ENCODE measurements at places on chromosomes 7 and 10.

DNA sequence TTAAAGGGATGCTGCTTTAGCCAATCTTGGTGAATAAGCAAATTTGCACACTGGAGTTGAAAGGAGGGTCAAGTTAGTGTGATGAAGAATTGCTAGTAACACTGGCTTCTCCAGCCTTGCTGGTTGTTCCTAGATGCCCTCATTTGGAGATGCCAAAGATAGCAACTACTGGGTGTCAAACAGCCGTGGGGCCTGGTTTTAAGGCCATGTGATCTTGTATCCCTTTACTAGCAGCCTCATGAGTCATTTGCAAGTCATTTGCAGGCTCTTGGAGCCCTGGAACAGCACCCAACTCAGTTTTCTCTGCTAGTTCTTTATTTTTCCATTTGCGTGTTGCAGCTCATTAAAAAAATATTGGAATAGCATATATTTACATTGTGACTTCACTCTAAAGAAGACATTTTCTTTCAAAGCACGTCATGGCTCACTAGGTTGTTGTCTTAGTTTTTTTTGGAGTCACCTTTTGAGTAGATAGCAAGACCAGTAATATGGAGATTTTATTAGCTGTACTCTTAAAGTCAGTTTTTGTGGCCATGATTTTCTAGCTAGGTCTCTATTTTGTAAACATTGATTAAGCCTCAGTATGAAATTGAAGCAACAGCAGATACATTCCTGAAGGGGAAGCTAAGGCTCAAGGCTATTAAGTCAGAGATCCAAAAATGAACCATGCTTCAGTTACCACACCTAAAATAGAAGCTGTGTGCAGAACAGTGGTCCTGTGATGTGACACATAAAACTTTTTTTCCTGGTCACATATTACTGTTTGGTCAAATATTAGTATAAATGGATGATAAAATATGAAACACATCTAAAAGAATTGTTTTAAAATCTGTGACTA lies 1.3 kb downstream of the LSMEM1 start:
- no peak for DNase-seq

- DNase-seq: no peak
Measured at GRCh38 chr10:117720931-117721835, 178.6 kb downstream of the EMX2 start.

- DNase-seq: no peak
Measured at GRCh38 chr10:75726522-75727483, 295.4 kb downstream of the LRMDA start.

- no peak for DNase-seq
Measured at GRCh38 chr10:73999703-74000102, 1.8 kb downstream of the VCL start.

GRCh38 chr7:36138209-36138608 lies 14.8 kb upstream of the EEPD1 start:
- DNase-seq: no peak

GRCh38 chr7:84629640-84630318 lies 435.2 kb upstream of the SEMA3A start:
- DNase-seq: no peak

- DNase-seq: no peak
Measured at GRCh38 chr7:69269806-69270205, 328.5 kb upstream of the AUTS2 start.

DNA sequence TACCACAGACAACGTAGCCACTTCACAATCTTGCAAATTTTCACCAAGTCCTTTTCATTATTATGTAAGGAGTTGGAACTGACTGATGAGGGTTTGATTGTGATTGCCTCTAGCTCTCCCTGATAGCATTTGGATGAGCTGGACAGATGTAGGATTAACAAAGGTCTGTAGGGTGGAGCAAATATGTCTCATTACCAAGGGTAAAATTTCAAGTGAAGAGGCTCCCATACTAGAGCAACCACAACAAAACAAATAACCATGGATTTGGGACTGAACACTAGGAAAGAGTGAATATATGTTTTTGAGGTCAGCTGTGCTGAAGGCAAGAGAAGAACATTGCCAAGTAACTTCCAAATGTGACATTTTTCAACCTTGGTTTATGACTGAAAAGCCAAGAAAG lies 281.7 kb downstream of the NEBL start:
- no peak for DNase-seq

DNA sequence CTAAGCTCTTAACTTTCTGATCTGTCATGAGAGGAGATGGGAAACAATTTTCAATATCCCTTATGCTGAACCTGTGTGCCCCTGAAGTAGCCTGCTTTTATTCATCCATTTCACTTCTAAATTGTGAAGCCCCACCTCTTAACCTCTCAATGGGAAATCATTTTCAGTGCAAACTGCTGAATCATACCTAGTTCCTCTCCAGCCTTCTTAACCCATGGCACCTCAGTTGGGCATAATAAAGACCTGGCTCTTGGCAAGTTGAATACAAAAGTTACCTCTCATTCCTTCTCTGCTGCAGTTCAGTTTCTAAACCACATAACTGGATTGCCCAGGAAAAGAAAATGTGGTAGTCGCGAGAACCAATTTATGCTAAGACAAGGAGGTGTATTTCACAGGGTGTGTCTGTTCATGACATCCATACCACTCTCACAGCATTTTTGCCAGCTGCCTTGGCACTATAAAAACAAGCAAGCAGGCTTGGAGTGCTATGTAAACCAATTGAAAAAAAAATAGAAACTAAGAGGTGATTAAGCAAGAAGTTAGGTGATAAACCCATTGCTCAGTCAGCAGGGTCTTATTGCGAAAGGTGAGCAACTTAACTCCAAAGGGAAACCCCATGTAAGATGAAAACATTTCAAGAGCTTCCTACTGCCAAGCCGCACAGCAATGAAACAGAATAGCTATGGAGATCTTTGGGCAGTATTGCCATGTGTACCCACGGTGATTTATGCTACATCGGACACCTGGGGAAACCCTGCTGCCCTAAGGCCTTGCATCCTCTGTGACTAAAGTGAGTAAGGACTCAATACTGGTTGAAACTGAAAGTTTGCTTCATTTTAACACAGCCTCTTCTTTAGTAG lies 57.0 kb upstream of the DKK1 start:
- no peak for DNase-seq

GRCh38 chr7:130276796-130277762 lies 10.4 kb downstream of the CPA2 start:
- no peak for DNase-seq

- DNase-seq: no peak
Measured at GRCh38 chr7:131081308-131081707, 246.4 kb upstream of the MKLN1 start.

- DNase-seq: no peak
Measured at GRCh38 chr7:127527561-127527960, 57.8 kb downstream of the GCC1 start.

- no peak for DNase-seq
Measured at GRCh38 chr10:1923586-1923985, 186.3 kb upstream of the ADARB2 start.

GRCh38 chr10:124229989-124230634 lies 136.7 kb upstream of the CHST15 start:
- no peak for DNase-seq

DNA sequence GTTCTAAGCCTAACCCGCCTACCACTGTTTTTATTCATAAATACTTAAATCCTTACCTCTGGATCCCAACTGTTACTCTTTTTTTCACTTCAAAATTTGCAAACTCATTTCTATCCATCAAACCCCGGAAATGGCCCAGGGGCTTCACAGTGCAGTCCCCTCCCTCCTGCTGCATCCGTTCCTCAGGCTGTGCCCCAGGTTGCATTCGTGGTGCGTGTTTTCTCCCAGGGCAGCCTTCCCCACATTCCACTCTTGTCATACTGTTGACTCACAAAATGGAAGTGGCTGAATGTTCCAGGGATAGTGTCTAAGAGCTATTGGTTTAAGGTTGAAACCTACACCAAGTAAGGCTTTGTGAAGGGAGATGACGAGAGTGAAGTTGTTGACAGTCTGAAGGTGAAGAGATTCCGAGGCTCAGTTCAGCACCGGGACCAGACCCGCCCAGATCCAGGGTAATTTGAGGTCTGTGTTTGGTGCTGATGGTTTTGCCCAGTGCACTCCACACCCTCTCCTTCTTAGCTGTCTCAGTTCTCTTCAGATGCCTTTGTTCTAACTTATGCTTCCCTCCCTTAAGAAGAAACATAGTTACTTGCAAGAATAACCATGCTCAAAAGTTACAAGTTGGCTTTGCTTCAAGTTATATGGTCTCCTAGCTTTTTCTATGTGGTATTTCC lies 7.7 kb downstream of the INSIG1 start:
- no peak for DNase-seq

DNA sequence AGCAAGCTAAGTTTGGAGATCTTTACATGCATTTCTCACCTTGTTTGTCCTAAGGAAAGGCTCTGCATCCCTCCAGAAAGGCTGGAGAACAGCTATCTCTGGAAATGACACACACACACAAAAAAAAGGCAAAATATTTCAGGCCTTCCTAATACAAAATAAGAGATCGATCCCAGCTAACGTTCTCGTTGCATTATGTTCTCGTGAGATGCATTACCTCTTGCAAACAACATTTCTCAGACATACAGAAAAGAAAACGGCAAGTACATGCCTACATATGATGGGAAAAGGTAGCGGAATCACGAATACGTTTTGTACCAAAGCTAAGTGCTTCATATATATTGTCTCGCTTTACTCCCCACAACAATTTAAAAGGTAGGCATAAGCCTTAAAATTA lies 488 bp downstream of the MTERF1 start:
- no peak for DNase-seq

DNA sequence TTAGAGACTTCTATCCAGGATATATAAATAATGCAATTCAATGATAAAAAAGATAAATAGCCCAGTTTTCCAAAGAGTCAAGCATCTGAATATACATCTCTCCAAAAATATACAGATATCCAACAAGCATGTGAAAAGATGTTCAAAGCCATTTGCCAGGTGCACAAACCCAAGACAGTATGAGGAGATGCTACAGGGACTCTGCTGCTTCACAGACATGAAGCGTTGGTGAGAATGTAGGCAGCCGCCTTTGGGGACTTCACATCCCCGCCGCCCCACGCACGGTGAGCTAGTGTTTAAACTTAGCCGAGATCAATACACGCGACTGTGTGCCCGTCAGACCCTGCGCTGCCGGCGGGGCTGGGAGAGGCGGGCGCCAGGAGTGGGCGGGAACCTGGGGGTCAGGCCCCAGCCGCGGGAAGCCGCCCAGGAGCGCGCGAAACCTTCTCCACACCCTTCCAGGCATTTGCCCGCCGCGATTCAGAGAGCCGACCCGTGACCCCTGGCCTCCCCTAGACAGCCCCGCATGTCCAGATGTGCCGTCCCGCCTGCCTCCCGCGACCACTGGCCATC lies 927 bp upstream of the ALOX5 start:
- DNase-seq: no peak

GRCh38 chr10:121926157-121926556 lies 1.7 kb downstream of the ATE1 start:
- DNase-seq: no peak

GRCh38 chr10:31528831-31529230 lies 209.8 kb downstream of the ZEB1 start:
- DNase-seq: no peak

GRCh38 chr7:94803821-94804220 lies 103.6 kb upstream of the PPP1R9A start:
- no peak for DNase-seq

DNA sequence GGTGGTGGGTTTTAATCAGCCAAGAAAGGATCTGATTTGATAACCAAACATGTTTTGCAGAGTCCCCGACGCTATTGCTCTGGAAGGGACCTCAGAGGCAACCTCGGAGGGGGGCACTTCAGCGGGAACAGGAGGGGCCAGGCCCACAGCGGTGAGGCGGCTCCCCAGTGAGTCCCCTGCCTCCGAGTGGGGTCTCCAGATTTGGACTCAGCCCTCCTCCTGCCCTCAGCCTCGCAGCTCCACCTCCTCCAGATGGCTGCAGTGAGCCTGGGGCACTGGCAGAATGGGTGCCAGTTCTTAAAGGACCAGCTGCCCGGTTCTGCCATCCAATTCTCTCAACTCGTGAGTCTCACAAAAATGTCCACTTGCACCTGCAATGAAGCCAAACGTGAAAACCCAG lies 61.0 kb upstream of the NANOS1 start:
- DNase-seq: no peak

DNA sequence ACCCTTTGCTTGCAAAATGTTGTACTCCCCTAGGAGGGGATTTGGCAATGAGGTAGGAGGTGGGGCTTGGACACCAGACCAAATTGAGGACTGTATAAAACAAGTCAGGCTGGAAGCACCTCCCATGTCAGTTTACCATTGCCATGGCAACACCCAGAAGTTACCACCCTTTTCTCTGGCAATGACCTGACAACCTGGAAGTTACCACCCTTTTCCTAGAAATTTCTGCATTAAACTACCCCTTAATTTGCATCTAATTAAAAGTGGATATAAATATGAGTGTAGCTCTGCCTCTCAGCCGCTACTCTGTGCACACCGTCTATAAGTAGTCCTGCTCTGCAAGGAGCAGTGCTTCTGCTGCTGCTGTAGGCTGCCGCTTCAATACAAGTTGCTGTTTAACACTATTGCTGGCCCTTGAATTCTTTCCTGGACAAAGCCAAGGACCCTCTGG lies 7.8 kb upstream of the BLNK start:
- DNase-seq: no peak

DNA sequence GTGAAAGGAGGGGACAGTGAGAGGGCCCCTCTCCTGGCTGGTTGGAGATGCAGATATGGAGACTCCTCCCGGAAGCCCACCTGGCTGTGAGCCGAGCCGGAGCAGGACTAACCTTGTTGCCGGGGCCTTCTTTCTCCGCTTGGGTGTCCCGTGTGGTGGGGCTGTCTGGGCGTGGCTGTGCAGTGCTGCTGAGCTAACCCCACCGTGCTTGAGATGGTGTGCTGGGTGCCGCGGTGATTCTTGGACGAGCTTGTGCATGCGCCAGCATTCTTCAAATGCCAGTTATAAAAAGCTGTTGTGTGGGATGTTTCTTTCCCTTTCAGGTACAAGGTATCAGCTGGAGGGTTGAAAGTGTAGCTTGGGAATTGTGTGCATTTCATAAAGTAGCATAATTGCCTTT lies 48.8 kb downstream of the DAGLB start:
- no peak for DNase-seq

GRCh38 chr10:124173298-124173900 lies 80.0 kb upstream of the CHST15 start:
- no peak for DNase-seq

GRCh38 chr7:151794508-151795167 lies 82.3 kb downstream of the PRKAG2 start:
- no peak for DNase-seq

DNA sequence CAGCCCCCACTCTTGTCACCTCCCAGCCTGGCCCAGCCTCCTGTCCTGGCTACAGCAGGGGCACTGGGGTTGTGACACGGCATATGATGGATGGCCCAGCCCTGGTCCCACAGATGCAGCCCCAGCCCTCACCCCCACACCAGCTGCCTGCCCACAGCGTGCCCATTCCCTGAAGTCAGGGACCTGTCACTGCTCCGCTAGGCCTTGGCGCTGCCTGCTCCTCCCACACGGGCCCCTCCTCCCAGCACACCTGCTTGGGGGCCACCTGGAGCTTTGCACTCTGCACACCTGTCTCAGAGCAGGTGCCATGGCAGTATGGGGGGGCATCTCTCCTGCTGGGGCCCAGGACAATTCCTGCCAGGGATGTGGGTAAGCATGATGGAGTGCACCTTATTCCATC lies 3.5 kb downstream of the GCK start:
- no peak for DNase-seq
